SJCRH30 (cell line): ENCODE measurements at places on chromosomes 1 and 21. TPM values are rescaled to one million over a fixed set of nuclear protein-coding genes. Genes with fewer than 3 reads are reported as not detected.
A peak's percentile ranks its signal among the peaks of the same experiment; 100 is the strongest.

DNA sequence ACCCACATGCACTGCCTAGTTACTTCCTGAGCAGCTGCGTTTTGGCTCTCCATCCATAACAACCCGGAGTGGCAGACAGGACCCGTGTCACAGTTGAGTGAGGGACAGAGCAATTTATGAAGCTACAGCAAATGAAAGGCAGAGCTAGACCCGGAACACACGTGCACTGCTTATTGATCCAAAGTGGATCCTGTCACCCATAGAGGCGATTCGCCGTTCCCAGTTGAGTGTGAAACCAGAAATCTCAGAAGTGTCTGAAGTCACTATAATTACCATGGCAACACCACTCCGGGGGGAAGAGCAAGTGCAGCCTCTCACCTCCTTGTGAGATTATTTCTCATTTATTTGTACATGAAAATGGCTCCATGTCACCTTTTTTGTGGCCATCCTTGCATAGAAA lies 365.2 kb downstream of the DSCAM start:
- no peak for DNase-seq

DNA sequence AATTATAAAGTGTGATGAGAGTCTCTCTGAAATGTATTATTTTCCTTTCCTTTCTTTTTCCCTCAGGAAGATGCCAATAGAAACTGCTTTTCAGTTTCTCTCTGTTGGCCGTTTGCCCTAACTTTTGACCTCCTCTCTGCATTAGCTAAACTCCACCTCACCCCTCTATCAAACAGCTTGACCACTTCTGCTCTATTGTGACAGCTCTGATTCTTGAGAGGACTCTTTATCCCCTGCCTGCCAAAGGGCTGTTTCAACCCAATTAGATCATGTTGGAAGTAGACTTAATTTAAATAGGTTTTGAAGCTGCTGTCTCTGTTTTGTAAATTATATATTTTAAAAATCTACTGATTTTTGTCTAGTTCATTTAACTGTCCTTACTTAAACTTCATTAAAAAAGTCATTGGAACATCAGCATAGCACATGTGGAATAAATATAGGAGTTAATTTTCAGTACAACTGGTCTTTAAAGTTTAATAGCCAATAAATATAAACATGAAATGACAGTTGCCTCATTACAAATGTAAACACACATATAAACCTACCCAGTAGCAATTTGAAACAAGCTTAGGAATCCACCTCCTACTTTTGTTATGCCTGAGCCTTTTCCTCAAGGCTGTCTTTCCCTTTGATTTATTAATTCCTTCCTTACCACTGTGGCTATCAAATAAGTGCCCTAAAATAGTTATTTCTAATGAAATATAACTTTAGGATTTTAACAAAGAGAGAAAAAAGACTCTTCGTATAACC lies 152.0 kb downstream of the CHRM3 start:
- DNase-seq, result no peak

DNA sequence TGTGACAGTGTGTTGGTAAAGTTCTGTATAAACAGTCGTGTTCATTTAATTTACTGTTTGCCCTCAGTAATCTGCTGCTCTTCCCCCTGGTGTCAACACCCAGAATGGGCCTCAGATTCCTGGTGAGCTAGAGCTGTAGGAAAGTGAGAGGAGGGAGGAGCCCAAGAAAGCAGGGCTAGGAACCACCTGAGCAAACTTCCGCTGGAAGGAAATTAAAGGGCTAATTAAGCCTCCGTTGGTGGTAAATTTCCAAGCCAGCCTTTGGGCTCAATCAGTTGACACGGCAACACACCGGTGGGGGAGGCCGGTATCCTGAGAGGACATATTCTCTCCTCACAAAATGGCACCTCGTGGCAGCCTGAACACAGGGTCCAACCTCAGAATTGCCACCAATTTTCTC lies 32.9 kb downstream of the RAB3B start:
- DNase-seq, result no peak

DNA sequence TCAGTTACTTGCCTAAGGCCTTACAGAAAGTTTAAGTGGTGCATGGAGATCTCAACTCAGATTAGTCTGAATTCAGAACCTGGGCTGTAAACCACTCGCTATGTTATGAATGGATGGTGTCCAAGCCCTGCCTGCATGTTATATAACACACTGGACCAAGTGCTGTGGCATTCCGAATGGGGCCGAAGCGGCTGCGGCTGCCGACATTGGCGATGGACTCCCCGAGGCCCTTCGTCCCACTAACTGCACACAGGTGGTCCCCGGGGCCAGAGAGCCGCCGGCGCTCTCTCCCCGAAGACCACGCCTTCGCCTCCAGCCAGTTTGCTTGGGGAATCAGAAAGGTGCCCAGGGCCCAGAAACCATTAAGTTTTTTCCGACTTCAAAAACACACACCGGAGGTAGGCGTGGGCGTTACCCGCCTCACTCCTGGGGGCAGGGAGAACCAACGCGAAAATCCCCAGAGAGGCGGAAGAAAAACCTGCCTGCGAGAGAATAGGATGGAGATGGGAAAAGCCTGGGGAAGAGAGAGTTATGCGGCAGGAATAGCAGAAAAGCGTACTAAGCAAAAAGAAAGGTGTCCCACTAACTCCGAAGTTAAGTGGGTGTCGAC lies 579 bp upstream of the TENT5C start:
- DNase-seq, result no peak

GRCh38 chr1:36083635-36084496 lies at the start of gene TEKT2:
TEKT2 (plus strand) TSS chr1:36084094; CDS start chr1:36084922, 828 bp downstream.
- peak; percentile 86 for DNase-seq

GRCh38 chr1:165903672-165904071 lies 76.3 kb downstream of the UCK2 start:
- no peak for DNase-seq

DNA sequence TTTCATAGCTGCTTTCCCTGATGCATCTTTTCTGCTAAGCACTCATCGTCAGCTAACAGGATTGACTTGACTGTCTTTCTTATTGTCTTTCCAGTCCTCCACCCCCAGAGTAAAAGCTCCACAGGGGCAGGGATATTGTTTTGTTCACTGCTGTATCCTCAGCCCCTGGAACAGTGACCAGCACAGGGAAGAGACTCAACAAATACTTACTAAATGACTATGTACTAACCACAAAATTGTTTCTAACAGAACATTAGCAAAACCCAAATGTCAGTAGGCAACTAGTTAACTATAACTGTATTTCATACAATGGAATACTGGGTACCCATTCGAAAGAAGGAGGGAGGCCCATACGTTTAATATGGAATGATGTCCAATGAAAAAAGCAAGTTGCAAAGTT lies 53.0 kb downstream of the BCAR3 start:
- no peak for DNase-seq

GRCh38 chr1:80214888-80215540 lies 1208.5 kb upstream of the ADGRL4 start:
- no peak for DNase-seq

GRCh38 chr1:178497903-178498478 lies 1.2 kb upstream of the CLEC20A start:
- DNase-seq, result no peak

DNA sequence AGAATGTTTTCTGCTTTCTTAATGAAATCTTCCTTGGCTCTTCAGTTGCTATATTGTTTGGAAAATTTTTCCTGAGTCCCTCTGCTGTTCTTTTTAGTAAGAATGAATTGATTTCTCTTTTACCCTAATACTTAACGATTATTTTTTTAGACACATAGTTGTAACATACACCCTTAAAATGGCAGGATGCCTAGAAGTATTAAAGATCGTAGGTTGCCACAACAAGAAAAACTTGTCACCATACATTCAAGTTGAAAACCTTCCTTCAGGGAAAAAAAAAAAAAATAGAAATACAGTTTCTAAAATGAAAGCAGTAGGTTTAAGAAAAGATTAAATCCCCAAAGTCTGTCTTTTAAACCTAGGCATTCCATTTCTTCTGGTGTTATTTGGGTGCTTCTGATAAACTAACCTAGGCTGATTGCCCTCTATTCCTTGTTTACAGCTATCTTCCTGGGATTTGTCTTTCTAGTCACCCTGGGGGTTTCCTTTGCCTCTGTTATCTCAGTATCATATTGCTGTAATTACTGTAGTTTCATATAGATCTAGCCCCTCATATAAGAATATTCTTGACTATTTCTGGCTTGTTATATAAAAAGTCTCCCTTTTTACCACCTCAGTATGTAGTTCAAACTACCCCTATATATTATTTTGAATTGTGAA lies 16.8 kb downstream of the SUCO start:
- DNase-seq, result no peak

GRCh38 chr1:113141650-113142473 lies 68.9 kb downstream of the LRIG2 start:
- DNase-seq, result no peak

- DNase-seq, result peak; percentile 16
Measured at GRCh38 chr1:55039342-55040082, at the start of gene PCSK9. PCSK9 (plus strand) TSS chr1:55039548; CDS start chr1:55039838, 290 bp downstream.

DNA sequence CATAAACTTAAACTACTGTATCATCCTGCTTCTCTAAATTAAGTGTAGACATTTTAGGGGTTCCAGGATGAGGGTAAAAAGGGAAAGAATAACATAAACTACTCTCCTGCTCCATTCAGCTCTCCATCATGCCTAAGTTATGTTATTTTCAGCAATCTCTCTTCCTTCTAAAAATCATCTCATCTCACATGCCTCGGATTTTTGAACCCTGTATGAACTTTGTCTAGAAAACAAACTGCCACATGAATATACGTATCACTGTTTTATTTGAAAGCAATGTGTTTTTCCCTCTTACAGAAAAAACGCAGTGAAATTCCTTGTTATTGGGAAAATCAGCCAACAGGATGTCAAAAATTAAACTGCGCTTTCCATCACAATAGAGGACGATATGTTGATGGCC lies 32.6 kb downstream of the ZBED6 start:
- no peak for DNase-seq

DNA sequence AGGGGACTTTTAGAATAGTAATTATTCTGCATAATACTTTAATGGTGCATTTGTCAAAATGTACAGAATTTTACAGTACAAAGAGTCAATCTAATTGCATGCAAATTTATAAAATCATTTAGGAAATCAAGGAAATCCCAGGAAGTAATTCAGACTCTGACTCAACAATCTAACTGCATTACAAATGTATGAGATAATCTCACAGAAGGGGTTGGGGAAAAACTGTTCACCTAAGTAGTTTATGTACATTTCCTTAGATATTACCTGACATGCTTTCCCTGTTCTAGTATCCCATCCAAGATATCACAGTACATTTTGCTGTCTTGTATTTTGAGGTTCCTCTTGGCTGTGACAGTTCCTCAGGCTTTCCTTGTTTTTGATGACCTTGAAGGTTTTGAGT lies 4.7 kb downstream of the CRB1 start:
- DNase-seq, result no peak

- DNase-seq, result peak; percentile 44
Measured at GRCh38 chr1:225554216-225554812, 98.6 kb downstream of the ENAH start.

The NPPB gene
- total RNA-seq, result 0.67 and 0.89 TPM in 2 replicates

The HSD3B1 gene
- not detected in 2 replicates for total RNA-seq

The SPRR4 gene
- total RNA-seq, result not detected in 2 replicates

The CYP4Z1 gene
- total RNA-seq, result not detected in 2 replicates

The PRR9 gene
- not detected in 2 replicates for total RNA-seq

The FCGR2B gene
- total RNA-seq, result not detected in 2 replicates
